ENCODE measurements at places on chromosomes 4 and X.

GRCh38 chr4:79466621-79467020 lies 58.6 kb upstream of the GK2 start:
- DNase-seq: no peak

- DNase-seq: no peak
Measured at GRCh38 chrX:55030271-55031205, at the start of gene ALAS2. TSS of gene ALAS2 (minus strand) at chrX:55030977. CDS start at chrX:55026000, 4,977 bp downstream.

DNA sequence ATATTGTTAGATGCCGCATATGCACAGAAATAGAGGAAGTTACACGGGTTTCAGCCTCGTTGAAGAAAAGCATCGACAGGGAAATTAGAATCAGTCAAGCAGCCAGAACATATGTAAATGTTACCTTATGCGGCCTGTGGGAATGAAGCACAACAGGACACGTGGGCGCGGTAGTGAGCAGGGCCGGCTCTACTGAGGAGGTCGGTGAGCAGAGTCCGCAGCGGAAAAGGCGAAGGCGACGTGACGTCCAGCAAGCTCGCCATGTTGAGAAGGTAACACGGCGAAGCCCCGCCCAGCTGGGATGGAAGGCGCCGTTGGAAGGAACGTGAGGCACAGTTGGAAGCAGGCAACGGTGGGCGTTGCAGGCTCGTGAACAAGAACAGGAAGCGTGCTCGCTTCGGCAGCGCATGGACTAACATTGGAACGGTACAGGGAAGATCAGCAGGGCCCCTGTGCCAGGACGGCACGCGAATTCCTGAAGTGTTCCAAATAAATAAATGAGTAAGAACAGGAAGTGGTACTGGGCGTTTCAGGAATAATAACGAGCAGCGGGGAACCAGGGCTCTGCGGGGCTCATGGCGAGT lies 54.6 kb downstream of the MTNR1A start:
- DNase-seq: no peak

GRCh38 chr4:28350485-28350884 lies 1489.8 kb downstream of the STIM2 start:
- DNase-seq: no peak

GRCh38 chr4:153579872-153580271 lies 104.2 kb upstream of the TLR2 start:
- DNase-seq: no peak

DNA sequence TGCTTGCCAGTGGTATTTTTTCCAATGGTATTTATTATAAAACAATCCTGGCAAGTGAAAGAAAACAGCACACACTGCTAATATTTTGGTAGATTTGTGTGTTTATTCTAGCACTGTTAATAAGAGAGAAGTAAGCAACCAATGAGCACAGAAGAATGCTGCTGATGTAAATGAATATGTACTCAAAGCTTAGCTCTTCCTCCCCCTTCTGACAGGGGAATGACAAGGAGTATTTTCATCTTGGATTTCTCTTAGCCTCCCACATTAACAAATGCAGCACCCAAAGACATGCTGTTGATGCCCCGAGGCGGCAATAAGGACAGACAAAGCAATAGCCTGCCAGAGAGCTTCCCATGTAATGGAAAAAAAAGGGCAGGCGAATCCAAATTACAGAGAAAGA lies 18.6 kb downstream of the ARHGAP6 start:
- DNase-seq: no peak

- no peak for DNase-seq
Measured at GRCh38 chrX:94932278-94932965, 1258.4 kb downstream of the FAM133A start.

- DNase-seq: no peak
Measured at GRCh38 chr4:124090021-124090420, 622.5 kb downstream of the ANKRD50 start.

GRCh38 chrX:97380200-97380599 lies 496.5 kb downstream of the RPA4 start:
- DNase-seq: no peak

GRCh38 chrX:111928456-111928855 lies 52.5 kb downstream of the TRPC5OS start:
- no peak for DNase-seq

DNA sequence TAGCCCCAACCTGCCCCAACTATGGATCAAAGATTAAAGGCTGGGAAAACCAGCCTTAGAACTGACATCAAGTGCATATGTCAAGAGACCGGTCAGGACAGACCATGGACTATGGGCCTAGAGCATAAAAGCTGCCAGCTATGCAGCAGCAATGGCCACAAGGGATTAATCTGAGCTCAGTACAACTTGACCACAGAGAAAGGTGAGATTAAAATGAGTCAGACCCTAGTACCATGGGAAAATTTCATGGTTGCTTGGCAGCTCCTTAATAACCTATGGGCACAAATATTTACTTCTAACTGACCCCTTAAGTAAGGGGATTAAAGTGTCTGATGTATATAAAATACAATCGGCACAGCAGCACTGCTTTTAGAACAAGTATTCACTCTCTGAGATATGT lies 54.4 kb downstream of the CBR4 start:
- no peak for DNase-seq

DNA sequence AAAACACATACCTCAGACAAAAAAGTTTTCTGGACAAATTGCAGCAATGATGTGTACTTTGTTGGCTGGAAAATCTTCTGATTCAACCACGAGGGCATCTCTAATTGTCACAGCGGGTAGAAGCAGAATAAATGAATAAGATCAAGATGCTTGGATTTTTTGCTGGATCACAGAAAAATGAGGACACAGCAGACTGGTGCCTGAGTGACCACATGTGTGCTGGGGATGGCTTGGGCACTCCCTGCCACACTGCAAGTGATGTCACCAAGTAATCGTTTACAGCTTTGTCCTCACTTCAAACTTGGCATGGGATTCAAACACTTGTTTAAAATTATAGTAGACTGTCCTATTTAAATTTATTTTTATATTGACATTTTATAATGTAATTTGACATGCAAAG lies 557.0 kb downstream of the SPRY1 start:
- no peak for DNase-seq

DNA sequence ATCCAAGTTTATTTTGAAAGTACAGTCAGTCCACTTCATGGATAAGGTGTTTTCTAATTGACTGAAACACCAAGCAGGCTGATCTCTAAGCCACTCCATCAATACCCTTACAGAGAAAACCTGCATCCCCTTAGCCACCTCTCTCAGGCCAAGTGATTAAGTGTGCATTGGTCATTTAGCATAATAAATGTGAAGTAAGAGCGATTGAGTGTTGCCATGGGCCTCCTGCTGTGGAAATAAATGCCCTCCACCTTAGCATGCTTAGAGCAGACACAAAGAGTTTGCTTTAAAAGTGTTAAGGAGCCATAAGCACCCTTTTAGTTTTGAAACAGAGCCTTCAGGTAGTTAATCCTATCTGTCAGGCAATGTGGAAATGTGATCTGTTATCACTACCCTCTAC lies 386.5 kb downstream of the GPAT3 start:
- no peak for DNase-seq

- DNase-seq: no peak
Measured at GRCh38 chr4:151022586-151022985, 7.5 kb upstream of the LRBA start.

GRCh38 chr4:169033660-169034059 lies 23.6 kb upstream of the CBR4 start:
- DNase-seq: peak; percentile 4

Measured in DMS79 treated with DMSO at 0.1 percent for 48 hours (cell line).